ENCODE measurements at places on chromosomes 1 and 21. TPM values are rescaled to one million over a fixed set of nuclear protein-coding genes. Genes with fewer than 3 reads are reported as not detected.

DNA sequence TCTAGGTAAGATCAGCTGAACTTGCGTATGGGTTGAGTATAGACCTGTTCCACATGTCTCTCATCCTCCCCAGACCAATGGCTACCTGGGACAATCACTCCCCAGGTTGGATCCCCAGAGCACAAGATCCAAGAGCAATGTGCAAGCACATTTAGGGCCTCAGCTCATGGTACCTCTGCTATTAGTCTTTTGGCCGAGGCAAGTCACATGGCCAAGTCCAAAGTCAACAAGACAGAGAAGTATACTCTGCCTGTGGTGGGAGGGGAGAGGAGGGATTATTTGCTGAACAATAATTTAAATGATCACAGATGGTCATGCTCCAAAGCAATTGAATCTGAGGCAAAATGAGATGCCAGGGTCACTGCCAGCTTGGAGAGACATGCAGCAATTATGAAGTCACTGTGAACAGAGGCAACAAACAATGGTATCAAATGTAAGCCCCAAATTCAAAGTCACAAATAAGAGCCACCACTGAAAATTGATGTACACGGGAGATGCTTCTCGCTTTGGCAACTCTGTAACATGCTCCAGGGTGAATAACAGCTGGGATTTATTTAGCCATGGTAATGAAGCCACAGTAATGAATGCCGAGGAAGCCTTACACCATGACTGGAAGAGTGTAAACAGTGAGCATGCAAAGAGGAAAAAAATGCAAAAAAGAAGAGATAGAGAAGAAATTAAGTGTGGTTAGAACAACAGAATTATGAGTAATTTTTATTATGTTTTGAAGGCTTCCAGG lies 149.1 kb downstream of the ZNF281 start:
- no peak for DNase-seq
- no peak overlapping the region for H3K27ac ChIP-seq
- H3K4me1 ChIP-seq = no peaks in the 10 kb centered on the region
- H3K4me3 ChIP-seq = no peak overlapping the region

- peak overlapping the region; percentile 91 for H3K27ac ChIP-seq
- H3K4me1 ChIP-seq = peaks cover 35% of the 10 kb centered on the region
- no peaks in the 10 kb centered on the region for H3K36me3 ChIP-seq
- no peak overlapping the region for H3K4me3 ChIP-seq
- DNase-seq = peak; percentile 30
These were observed 80.0 kb downstream of the NDUFS5 start for GRCh38 chr1:39105841-39106765.

DNA sequence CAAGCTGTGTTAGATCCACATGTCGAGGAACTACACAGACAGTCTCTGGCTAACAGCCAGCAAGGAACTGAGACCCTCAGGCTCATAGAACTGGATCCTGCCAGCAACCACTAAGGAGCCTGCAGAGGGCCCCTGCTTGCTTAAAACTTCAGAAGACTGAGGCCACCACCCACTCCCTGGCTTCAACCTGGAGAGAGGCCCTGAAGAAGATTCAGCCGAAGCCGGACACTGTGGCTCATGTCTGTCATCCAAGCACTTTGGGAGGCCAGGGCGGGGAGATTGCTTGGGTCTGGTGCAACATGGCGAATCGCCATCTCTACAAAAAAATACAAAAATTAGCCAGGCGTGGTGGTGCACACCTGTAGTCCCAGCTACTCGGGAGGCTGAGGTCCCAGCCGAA lies 92.6 kb upstream of the TMPRSS2 start:
- H3K27ac ChIP-seq = no peak overlapping the region
- peaks cover 16% of the 10 kb centered on the region for H3K4me1 ChIP-seq
- H3K36me3 ChIP-seq = no peaks in the 10 kb centered on the region
- no peak for DNase-seq
- no peak overlapping the region for H3K4me3 ChIP-seq

- H3K4me3 ChIP-seq = no peak overlapping the region
- H3K4me1 ChIP-seq = peaks cover 12% of the 10 kb centered on the region
- no peaks in the 10 kb centered on the region for H3K27me3 ChIP-seq
- H3K27ac ChIP-seq = no peak overlapping the region
- DNase-seq = no peak
These were observed 2.1 kb downstream of the GJA8 start for GRCh38 chr1:147904726-147905125.

DNA sequence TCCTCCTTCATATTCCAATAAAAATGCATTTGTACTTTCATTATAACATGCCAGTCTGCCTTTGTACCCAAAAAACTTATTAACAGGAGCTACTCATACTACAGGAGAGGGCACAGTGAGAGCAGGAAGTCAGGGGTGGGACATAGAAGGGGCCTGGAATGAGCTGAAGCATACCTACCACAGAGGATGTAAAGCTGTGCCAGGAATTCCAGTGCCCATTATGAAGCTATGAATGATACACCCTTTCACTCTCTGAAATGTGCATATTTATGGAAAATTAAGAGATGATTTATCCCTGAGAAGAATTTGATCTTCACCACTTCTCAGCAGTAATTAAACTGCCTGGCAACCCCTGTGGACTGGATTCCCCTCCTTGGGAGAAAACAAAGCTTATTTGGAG lies 65.8 kb downstream of the ATP5PO start:
- DNase-seq = no peak
- H3K27me3 ChIP-seq = peaks cover 2% of the 10 kb centered on the region
- peaks cover 10% of the 10 kb centered on the region for H3K36me3 ChIP-seq
- H3K27ac ChIP-seq = no peak overlapping the region

DNA sequence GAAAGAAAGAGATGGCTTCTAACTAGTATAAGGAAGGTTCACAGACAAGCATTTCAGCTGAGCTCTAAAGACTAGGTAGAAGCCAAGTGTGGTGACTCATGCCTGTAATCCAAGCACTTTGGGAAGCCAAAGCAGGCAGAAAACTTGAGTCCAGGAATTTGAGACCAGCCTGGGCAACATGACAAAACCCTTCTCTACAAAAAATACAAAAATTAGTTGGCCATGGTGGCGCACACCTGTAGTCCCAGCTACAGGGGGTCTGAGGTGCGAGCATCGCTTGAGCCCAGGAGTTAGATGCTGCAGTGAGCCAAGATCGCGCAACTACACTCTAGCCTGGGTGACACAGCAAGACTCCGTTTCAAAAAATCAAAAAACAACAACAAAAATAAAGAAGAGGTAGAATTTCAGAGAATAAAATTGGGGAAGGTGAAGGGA lies 27.8 kb downstream of the FBXO42 start:
- no peak overlapping the region for H3K27ac ChIP-seq
- H3K36me3 ChIP-seq = peaks cover 2% of the 10 kb centered on the region
- no peaks in the 10 kb centered on the region for H3K27me3 ChIP-seq
- no peak overlapping the region for H3K4me3 ChIP-seq
- DNase-seq = no peak

- no peak for DNase-seq
- H3K36me3 ChIP-seq = peaks cover 6% of the 10 kb centered on the region
- H3K27me3 ChIP-seq = no peaks in the 10 kb centered on the region
- H3K4me1 ChIP-seq = no peaks in the 10 kb centered on the region
These were observed 532.8 kb upstream of the DEPDC1 start for GRCh38 chr1:69029649-69030048.

The INSRR gene
- total RNA-seq = not detected

The PLXNA2 gene
- total RNA-seq = 37.7 TPM

The PCBP3 gene
- total RNA-seq = 5.6 TPM

The OR2T29 gene
- not detected for total RNA-seq

The LCE5A gene
- total RNA-seq = not detected
